Activated naive CD8-positive, alpha-beta T cell treated with anti-CD3 and anti-CD28 coated beads, Interleukin-2, amount 10 ng/mL, durations not matched to agents 7 days and 5 days (primary cell): ENCODE measurements at places on chromosomes 3 and 15.

GRCh38 chr3:166462891-166463470, 625.8 kb upstream of the BCHE start:
- H3K4me3 ChIP-seq = no peak overlapping the region
- no peaks in the 10 kb centered on the region for H3K4me1 ChIP-seq
- no peaks in the 10 kb centered on the region for H3K27me3 ChIP-seq
- H3K36me3 ChIP-seq = no peaks in the 10 kb centered on the region
- no peak overlapping the region for H3K27ac ChIP-seq

DNA sequence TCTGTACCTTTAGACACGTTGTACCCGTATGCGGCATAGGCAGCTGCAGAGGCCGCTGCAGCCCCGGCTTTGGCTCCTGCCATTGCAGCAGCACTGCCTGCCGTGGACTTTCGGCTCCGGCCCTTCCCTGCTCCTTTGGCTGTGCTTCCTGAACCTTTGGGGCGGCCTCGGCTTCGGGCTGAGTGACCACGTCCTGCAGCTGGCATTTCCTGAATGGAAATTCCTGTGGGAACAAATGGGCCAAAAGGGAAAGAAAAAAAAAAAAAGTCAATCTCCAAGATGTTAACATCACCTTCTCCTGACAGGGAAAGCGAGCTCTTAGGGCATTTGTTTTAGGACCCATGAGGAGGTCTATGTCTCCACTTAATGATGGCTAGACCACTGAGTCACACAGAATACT, 29.6 kb downstream of the CHAC1 start:
- H3K36me3 ChIP-seq = peaks cover 32% of the 10 kb centered on the region
- H3K4me3 ChIP-seq = no peak overlapping the region
- H3K4me1 ChIP-seq = peaks cover 4% of the 10 kb centered on the region
- DNase-seq = no peak
- no peaks in the 10 kb centered on the region for H3K27me3 ChIP-seq
- H3K27ac ChIP-seq = no peak overlapping the region

- H3K27me3 ChIP-seq = peaks cover 2% of the 10 kb centered on the region
- no peak overlapping the region for H3K27ac ChIP-seq
- H3K4me3 ChIP-seq = no peak overlapping the region
- no peak for DNase-seq
Measured at GRCh38 chr15:100059094-100059493, 282.7 kb downstream of the ADAMTS17 start.

DNA sequence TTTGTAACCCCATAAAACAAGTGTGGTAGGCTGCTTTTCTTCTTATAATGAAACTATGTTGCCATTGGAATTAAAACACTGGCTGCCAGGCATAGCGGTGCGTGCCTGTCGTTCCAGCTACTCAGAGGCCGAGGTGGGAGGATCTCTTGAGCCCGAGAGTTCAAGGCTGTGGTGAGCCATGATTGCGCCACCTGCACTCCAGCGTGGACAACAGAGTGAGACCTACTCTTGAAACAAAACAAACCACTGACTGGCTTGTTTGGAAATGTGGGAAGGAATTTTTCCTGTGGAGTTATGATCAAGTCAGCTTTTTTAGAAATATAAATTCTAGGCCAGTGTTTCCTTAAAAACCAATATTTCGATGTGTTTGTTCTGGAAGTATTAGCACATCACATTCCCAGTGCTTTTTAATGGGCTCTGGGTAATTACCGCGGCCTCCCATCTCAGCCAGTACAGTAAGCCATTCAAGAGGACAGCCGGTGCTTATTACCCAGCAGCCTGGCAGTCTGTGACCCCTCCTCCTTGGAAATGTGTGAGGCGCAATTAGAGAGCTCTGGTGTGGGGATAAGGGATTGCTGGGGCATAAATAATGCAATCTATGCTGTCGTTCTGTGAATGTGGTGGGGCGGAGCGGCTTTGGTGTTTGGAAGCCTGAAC, 58.3 kb upstream of the TRAK1 start:
- no peak overlapping the region for H3K27ac ChIP-seq
- H3K4me1 ChIP-seq = peaks cover 4% of the 10 kb centered on the region
- H3K4me3 ChIP-seq = no peak overlapping the region
- H3K27me3 ChIP-seq = no peaks in the 10 kb centered on the region
- DNase-seq = no peak

- no peak for DNase-seq
- H3K36me3 ChIP-seq = no peaks in the 10 kb centered on the region
- H3K27ac ChIP-seq = no peak overlapping the region
- peaks cover 13% of the 10 kb centered on the region for H3K27me3 ChIP-seq
- no peak overlapping the region for H3K4me3 ChIP-seq
Measured at GRCh38 chr3:124779751-124780191, 49.5 kb downstream of the UMPS start.

DNA sequence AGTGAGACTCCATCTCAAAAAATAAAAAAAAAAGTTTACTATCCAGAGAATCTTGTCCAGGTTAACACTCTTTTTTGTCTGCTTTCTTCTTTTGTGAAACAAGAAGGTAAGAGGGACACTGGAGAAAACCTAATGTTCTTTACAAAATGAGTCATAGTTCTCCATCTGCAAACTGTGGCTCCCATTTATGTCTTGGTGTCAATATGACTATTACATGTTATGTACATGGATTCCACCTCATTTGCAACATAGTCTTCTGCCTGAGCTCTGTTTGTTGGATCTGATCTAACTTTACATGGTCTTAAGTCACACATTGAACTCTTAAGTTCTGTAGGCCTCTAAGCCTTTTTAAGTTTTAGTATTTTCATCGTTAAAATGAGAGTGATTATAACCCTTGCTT, 421.2 kb upstream of the TPRG1 start:
- peaks cover 6% of the 10 kb centered on the region for H3K4me1 ChIP-seq
- H3K4me3 ChIP-seq = no peak overlapping the region
- H3K27ac ChIP-seq = no peak overlapping the region

DNA sequence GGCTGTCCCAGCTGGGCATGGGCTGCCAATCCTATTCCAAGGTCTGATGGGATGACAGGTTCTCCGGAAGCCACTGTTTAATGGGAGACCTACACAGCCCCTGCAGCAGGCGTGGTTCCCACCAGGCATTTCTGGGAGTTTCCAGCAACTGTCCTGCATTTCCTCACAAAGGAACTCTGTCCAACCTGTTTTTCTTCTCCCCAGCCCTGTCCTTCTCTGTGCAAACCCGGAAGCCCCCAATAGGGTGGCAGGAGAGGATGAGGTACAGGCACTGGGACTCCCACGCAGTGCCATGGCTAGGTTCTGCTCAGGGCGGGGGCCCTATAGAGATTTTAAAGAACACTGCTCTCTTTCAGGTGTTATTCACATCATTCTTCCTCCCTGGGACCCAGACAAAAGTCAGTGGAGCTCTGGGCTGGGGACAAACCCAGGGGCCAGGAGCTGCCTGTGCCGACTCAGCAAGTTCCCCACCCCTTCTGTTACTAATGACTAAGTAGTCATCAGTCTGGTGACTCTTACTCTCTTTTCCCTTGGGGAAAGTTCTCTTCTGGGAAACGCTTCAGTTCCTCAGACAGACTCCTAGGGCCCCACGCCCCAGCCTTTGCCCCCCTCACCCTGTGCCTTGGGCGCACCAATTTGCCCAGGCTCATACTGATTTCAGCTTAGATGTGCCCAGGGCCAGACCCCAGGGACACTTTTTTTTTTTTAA, 97.7 kb downstream of the CD47 start:
- peaks cover 4% of the 10 kb centered on the region for H3K27me3 ChIP-seq
- no peak overlapping the region for H3K27ac ChIP-seq
- no peak for DNase-seq
- no peak overlapping the region for H3K4me3 ChIP-seq

GRCh38 chr15:85810075-85810474, 15.3 kb upstream of the KLHL25 start:
- peaks cover 2% of the 10 kb centered on the region for H3K4me1 ChIP-seq
- no peak overlapping the region for H3K4me3 ChIP-seq
- no peak overlapping the region for H3K27ac ChIP-seq
- no peaks in the 10 kb centered on the region for H3K27me3 ChIP-seq
- no peaks in the 10 kb centered on the region for H3K36me3 ChIP-seq

DNA sequence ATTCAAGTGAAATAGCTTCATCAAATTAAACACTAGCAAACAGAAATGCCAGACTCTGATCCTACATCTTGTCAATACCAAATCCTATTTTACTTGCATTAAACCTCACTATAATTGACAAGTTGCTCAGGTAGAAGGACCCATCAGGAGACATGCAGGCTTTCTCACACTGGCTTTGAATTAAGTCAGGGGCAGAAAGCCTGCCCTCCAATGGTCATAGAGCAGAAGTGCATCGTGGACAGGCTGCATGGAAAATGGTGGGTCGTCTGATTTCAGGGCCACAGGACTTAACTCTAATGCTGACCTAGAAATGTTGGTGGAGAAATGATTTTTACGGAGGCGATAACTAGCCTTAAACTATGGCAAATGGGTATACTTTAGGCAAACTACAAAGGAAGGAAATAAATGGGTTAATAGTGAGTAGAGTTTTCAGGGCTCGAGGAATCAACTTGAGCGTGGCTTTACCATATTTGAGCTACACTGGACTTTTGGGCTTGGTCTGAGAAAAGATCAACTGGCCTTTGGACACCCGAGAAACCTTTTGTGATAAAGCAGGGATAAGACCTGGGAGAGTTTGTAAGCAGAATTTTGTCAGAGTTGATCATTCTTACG, 283.9 kb downstream of the GRM7 start:
- H3K4me3 ChIP-seq = no peak overlapping the region
- no peaks in the 10 kb centered on the region for H3K36me3 ChIP-seq
- DNase-seq = no peak
- H3K27ac ChIP-seq = no peak overlapping the region
- no peaks in the 10 kb centered on the region for H3K27me3 ChIP-seq
- no peaks in the 10 kb centered on the region for H3K4me1 ChIP-seq

- no peaks in the 10 kb centered on the region for H3K27me3 ChIP-seq
- no peak for DNase-seq
- no peak overlapping the region for H3K4me3 ChIP-seq
- H3K36me3 ChIP-seq = peaks cover 49% of the 10 kb centered on the region
- H3K27ac ChIP-seq = no peak overlapping the region
Measured at GRCh38 chr3:16494094-16494493, 19.4 kb downstream of the RFTN1 start.

- H3K27ac ChIP-seq = peak overlapping the region; percentile 42
- DNase-seq = no peak
- peaks cover 9% of the 10 kb centered on the region for H3K4me1 ChIP-seq
- no peak overlapping the region for H3K4me3 ChIP-seq
Measured at GRCh38 chr15:51935466-51936104, 36.0 kb downstream of the LEO1 start.

- H3K4me1 ChIP-seq = peaks cover 53% of the 10 kb centered on the region
- DNase-seq = peak; percentile 68
- peaks cover 8% of the 10 kb centered on the region for H3K36me3 ChIP-seq
- peaks cover 6% of the 10 kb centered on the region for H3K27me3 ChIP-seq
Measured at GRCh38 chr3:172106989-172107388, 67.6 kb downstream of the FNDC3B start.

GRCh38 chr15:53549697-53550305, 209.7 kb downstream of the WDR72 start:
- H3K4me3 ChIP-seq = no peak overlapping the region
- H3K27ac ChIP-seq = no peak overlapping the region
- no peaks in the 10 kb centered on the region for H3K4me1 ChIP-seq

DNA sequence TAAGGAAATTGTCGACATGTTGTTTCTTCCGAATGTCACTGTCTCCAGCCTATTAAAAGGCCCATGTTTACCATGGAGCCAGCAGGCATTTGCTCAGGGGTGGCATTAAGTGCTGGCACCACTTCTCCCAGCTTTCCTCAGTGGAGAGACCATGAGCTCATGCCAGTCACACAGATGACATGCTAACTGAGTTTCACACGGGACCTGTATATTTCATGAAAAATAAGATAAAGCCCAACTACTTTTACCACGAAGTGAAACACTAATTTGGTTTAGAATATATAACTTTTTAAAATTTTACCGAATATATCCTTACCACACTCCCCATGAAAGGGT, 93.4 kb downstream of the ETFA start:
- H3K27ac ChIP-seq = no peak overlapping the region
- H3K4me3 ChIP-seq = no peak overlapping the region
- H3K27me3 ChIP-seq = no peaks in the 10 kb centered on the region
- H3K4me1 ChIP-seq = peaks cover 15% of the 10 kb centered on the region
- DNase-seq = no peak
